Small intestine (tissue), 16 donors: ENCODE measurements at places on chromosomes 5 and 9. TPM values are rescaled to one million over a fixed set of nuclear protein-coding genes. Genes with fewer than 3 reads are reported as not detected.
A peak's percentile ranks its signal among the peaks of the same experiment; 100 is the strongest.

Gene ARID3C
- 0.04 TPM for polyA plus RNA-seq

DNA sequence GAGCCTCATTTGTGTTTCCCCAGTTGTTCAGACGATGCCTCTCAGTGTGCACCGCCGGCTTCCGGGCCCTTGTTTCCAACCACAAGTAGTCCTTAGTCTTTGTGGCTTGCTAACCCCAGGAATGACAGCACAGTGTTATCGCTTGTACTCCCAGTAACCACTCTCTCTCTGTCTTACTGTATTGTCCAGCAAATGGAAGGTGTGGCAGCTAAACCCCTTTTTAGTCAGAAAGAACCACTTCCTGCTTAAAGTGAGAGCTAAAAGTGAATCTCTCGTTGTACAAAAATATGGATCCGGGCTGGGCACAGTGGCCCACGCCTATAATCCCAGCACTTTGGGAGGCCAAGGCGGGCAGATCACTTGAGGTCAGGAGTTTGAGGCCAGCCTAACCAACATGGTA lies 61.3 kb downstream of the ENC1 start:
- no peaks in the 10 kb centered on the region for H3K36me3 ChIP-seq
- peaks cover 15% of the 10 kb centered on the region for H3K4me1 ChIP-seq
- H3K27me3 ChIP-seq: no peaks in the 10 kb centered on the region
- H3K27ac ChIP-seq: no peak overlapping the region
- no peak for DNase-seq

DNA sequence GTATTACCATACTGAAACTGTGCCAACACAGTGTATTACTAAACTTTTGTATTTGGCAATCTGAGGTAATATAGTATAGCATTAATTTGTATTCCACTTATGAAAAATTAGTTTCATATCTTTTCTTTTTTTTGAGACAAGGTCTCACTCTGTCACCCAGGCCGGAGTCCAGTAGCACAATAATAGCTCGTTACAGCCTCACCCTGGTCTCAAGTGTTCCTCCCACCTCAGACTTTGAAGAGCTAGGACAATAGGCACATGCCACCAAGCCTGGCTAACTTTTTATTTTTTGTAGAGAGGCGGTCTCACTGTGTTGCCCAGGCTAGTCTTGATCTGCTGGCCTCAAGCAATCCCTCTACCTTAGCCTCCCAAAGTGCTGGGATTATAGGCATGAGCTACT lies 36.1 kb downstream of the POLK start:
- peak; percentile 23 for DNase-seq
- H3K4me3 ChIP-seq: no peak overlapping the region
- H3K27ac ChIP-seq: no peak overlapping the region
- peaks cover 7% of the 10 kb centered on the region for H3K36me3 ChIP-seq
- no peaks in the 10 kb centered on the region for H3K4me1 ChIP-seq

GRCh38 chr9:13568841-13569601 lies 289.5 kb upstream of the MPDZ start:
- no peak overlapping the region for H3K27ac ChIP-seq
- DNase-seq: no peak
- H3K27me3 ChIP-seq: no peaks in the 10 kb centered on the region
- H3K36me3 ChIP-seq: no peaks in the 10 kb centered on the region
- H3K4me3 ChIP-seq: no peak overlapping the region

- H3K27me3 ChIP-seq: peaks cover 10% of the 10 kb centered on the region
- no peak overlapping the region for H3K27ac ChIP-seq
- H3K36me3 ChIP-seq: no peaks in the 10 kb centered on the region
- H3K4me1 ChIP-seq: no peaks in the 10 kb centered on the region
- peak overlapping the region; percentile 30 for H3K4me3 ChIP-seq
Measured at GRCh38 chr5:11384441-11385250, 519.6 kb downstream of the CTNND2 start.

Gene PCDHGA3
- polyA plus RNA-seq: not detected

Gene RNF183
- 0.54 TPM for polyA plus RNA-seq

DNA sequence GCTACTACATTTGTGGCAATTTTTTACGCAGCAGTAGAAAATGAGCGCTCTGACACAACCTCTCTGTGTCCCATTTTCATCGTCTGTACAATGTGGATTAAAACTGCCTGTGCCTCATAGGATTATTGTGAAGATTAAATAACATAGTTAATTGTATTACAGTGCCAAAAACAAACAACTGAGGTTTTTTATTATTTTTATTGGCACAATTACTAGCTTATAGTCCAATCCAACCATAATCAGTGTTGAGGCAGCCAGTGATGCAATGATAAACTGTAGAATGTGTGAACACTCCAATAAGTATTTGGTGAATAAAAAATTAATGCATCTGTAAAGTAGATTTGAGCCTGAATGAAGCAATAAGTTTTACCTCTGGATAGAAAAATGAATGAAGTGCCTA lies 588.3 kb downstream of the DNAH5 start:
- no peak for DNase-seq
- no peaks in the 10 kb centered on the region for H3K27me3 ChIP-seq
- no peaks in the 10 kb centered on the region for H3K4me1 ChIP-seq
- H3K36me3 ChIP-seq: no peaks in the 10 kb centered on the region
- no peak overlapping the region for H3K4me3 ChIP-seq

DNA sequence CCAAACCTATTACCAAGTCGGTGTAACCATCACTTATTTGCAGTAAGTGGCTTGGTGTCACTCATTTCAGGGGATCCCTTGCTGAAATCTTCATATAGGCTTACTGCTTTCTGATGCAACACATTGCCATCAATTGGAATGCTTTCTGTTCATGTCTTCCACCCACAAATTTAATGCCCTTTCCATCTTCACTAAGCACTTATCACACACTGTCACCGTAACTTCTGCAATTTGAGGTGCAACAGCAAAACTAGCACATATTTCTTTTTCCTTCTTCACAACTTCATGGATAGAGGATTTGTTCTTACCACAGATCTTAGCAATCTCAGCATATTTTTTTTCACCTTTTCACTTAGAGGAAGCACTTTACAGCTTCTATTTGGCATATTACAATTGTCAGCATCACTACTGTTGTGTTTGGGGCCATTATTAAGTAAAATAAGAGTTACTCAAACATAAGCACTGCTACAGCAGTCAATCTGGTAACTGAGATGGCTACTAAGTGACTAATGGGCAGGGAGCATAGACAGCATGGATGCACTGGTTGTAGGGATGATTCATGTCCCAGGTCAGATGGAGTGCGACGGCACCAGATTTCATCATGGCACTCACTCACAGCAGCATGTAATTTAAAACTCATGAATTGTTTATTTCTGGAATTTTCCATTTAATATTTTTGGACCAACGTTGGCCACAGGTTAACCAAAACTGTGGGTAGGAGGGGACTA lies 70.1 kb downstream of the PIP5K1B start:
- DNase-seq: no peak
- H3K36me3 ChIP-seq: no peaks in the 10 kb centered on the region
- no peak overlapping the region for H3K4me3 ChIP-seq
- no peaks in the 10 kb centered on the region for H3K27me3 ChIP-seq
- no peak overlapping the region for H3K27ac ChIP-seq
- H3K4me1 ChIP-seq: peaks cover 15% of the 10 kb centered on the region

DNA sequence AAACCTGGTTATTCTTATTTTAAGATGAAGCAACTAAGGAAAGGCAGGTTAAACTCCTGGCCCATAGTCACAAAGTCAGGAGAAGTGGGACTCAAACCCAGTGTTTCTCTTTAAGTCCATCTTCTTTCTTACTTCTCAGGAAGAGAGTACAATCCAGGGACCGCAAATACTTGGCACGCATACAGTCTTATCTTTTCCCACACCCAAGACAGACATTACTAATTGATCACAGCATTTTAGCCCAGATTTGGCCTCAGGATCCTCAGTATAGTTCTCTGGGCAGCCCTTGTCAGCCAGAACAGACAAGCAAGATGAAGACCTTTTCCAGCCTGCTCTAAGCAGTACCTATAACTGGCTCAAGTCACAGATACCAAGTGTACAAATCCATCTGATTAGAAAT lies 125.5 kb upstream of the RAI14 start:
- no peaks in the 10 kb centered on the region for H3K4me1 ChIP-seq
- no peak overlapping the region for H3K4me3 ChIP-seq
- no peak overlapping the region for H3K27ac ChIP-seq
- H3K27me3 ChIP-seq: no peaks in the 10 kb centered on the region

- peaks cover 5% of the 10 kb centered on the region for H3K4me1 ChIP-seq
- no peaks in the 10 kb centered on the region for H3K27me3 ChIP-seq
- DNase-seq: no peak
- H3K36me3 ChIP-seq: no peaks in the 10 kb centered on the region
- no peak overlapping the region for H3K4me3 ChIP-seq
Measured at GRCh38 chr9:121273064-121273775, 5.3 kb downstream of the GSN start.

- H3K27me3 ChIP-seq: no peaks in the 10 kb centered on the region
- peak; percentile 33 for DNase-seq
- no peaks in the 10 kb centered on the region for H3K4me1 ChIP-seq
- peak overlapping the region; percentile 76 for H3K27ac ChIP-seq
- H3K4me3 ChIP-seq: no peak overlapping the region
Measured at GRCh38 chr9:94860678-94861588, 134.4 kb downstream of the AOPEP start.

GRCh38 chr9:77128125-77128789 lies 49.1 kb upstream of the VPS13A start:
- H3K4me3 ChIP-seq: no peak overlapping the region
- H3K27me3 ChIP-seq: no peaks in the 10 kb centered on the region
